ENCODE measurements at places on chromosomes 5 and 9.

DNA sequence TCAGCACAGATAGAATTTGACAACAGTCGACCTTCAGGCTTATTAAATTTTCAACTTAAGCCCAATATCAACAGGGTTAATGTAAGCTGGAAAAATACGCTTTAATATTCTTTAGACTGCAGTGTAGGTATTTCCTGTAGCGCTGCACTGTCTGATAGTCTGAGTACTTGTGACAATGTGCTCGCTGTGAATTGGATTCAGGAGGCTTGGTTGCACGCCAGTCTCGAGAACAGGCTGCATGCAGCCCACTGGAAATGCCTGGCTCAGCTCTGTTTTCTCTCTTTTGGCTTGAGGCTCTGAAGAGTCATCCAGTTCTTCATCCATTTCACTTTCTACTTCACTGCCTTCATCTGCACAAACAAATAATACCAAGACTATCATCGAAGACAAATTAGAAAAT is 300.9 kb downstream of the RFX3 start:
- no peak for DNase-seq

GRCh38 chr9:98536542-98537173 is 172.1 kb downstream of the GABBR2 start:
- DNase-seq = no peak

- DNase-seq = no peak
Observed at GRCh38 chr5:18652404-18653215, 1018.4 kb downstream of the TAF11L14 start.

DNA sequence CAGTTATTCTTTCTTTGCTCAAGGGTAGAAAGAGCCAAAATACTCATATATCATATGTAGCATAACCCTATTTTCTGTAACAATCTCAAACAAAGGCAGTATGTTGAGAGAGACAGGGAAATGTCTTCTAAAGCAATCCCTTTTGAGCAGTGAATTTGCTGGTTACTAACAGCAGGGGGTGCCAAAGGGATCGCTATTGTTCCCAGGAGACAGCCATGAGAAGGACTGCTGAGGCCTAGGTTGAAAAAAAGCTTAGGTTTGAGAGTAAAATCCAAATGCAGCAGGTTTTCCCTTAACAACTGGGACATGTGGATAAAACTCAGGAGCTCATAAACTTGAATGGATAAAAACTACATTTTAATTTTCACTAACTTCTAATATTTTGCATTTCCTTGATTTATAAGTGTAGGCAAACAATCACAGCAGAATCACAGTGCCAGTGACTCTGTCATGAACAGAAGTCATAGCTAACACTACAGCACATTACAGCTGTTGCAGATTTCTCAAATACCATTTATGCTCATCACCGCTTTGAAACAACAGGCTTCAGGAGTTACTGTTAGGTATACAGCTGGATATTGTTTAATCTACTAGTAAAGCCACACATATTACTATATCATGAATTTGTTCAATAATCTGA is 148.4 kb downstream of the MAPKAP1 start:
- DNase-seq = peak; percentile 89

DNA sequence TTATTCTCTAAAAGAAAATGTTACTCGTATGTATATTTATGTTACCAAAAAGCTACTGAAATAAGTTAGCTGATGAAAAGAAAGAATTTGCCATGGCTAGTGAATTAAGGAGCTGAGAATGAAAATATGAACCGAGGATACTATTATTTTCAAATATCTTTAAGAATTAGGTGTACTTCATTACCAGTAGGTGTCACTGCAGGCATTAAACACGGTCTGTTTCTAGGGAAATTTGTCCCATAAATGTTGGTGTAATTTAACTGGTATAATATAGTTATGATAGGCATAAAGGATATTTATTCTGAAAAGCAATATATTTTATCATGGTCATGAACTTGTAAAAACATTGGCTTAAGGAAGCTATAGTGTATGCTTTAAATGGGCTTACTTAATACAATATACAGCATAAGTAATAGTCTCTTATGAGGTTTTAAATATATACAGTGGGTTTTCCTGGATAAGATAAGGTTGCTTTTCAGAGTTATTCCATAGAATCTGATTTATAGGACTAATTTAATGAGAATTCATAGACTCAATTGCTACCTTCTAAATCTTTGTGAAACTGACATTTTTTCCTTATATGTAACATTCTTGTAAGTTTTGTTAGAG is 72.4 kb upstream of the MPDZ start:
- peak; percentile 68 for DNase-seq

GRCh38 chr9:114286146-114286679 is 36.7 kb upstream of the ORM1 start:
- DNase-seq = no peak

DNA sequence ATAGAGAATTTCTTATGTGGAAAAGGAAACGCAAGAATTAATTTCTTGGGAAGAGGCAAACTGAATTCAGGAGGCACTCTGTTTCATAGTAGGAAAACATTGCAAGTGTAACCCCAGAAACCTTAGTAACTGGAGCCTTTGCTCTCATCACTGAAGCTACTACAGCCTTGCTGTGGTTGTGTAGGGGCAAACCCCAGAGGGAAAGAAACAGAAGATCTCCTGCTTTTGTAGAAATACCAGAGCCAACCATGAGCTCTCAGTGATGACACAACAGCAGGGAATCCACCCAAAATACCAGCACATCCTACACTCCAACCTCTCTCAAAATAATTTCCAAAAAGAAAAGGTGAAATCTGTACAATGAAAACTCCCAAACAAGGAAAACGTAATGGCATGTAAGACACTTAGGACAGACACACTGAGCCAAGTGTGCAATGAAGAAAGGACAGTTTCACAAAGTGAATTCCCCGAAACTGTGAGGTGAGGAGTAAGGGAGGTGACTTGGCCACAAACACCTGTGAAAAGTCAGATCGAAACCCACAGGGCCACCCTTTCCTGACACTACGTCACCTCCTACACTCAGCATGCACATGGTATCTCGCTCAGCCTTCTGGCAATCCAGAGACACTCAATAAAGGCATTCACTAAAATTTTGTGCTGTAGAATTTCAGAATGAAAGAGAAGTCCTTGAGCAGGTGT is 8.5 kb upstream of the ACSL6 start:
- no peak for DNase-seq

DNA sequence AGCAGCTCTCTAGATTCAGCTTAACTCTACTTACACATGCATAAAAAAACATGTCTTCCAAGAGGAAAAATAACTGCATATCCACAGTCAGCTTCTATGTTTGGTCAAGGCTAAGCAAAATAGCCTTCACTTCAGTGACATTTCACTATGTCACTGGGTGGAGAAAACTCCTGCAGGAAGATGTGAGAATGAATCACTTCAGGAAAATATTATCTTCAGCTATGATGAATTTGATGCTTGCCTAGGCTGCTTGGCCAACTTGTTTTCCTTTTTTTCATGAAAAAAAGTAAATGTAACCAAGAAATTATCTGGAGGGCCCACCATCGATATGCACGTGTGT is 143.0 kb upstream of the ZNF608 start:
- DNase-seq = no peak

- no peak for DNase-seq
Observed at GRCh38 chr5:74145951-74146350, 494.6 kb downstream of the ENC1 start.

DNA sequence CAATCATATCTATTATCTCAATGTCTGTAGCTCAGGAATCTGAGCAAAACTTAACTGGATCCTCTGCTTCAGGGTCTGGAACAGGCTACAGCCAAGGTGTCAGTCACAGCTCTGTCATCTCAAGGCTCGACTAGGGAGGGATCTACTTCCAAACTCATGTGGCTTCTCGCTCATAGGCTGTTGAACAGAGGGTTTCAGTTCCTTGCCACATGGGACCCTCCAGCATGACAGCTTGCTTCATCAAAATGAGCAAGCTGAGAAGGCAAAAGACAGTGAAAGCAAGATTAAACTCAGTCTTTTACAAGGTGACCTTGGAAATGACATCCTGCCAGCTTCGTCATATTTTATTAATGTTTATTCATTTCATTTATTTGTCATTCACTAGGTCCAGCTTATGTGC is 111.7 kb downstream of the GADD45G start:
- DNase-seq = no peak

DNA sequence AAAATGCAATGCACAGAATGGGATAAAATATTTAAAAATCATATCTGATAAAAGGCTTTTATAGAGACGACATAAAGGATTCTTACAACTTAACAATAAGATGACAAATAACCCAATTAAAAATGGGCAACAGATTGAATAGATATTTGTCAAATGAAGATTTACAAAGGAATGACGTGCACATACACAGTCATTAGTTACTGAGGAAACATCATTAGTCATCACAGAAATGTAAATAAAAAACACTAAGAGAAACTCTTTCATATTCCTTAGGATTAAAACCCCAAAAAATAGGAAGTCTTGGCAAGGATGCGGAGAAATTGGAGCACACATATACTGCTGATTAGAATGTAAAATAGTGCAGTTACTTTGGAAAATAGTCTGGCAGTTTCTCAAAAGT is 1886.0 kb upstream of the CDH6 start:
- no peak for DNase-seq

- no peak for DNase-seq
Observed at GRCh38 chr5:87347841-87348240, 64.9 kb downstream of the CCNH start.

GRCh38 chr9:29806937-29807618 is 2233.8 kb upstream of the C9orf72 start:
- no peak for DNase-seq

- DNase-seq = no peak
Observed at GRCh38 chr9:32565967-32566366, 7.0 kb downstream of the NDUFB6 start.

DNA sequence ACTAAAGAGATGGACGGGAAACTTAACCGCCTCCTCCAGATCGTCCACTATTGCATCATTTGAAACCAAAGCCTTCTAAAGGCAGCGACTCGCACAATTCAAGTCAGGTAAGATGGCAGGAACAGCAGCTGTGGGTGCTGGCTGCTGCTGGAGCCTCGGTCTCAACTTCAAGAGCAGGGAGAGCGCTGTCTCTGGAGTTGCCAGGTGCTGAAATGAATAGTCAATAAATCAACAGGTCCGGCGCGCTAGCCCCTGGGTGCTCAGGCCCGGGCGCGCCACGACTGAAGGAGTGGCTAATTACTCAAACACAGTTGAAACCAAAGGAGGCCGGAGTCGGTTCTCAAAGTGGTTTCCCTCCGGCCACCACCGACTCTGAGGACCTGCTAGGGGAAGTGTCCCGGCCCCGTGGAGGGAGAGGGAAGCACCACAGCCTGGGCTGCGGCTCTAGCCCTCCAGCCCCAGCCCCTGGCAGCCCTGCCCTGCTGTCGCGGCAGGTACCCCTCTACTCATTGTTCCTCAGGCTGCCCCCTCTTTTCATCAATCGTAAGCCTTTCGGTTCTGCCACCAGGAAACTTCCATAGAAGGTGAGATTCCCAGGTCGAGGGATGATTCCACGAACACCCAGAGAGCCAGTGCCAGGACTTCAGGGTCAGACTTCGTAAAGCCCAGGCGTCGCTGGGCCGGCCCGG is 804 bp downstream of the TTC39B start:
- peak; percentile 60 for DNase-seq

- DNase-seq = no peak
Observed at GRCh38 chr9:3947588-3947845, 352.4 kb downstream of the GLIS3 start.

GRCh38 chr5:39648085-39648847 is 223.5 kb upstream of the DAB2 start:
- DNase-seq = no peak

- no peak for DNase-seq
Observed at GRCh38 chr9:130896233-130897014, at the start of gene QRFP. TSS of gene QRFP (minus strand) at chr9:130896812. CDS start at chr9:130893838, 2,974 bp downstream.

DNA sequence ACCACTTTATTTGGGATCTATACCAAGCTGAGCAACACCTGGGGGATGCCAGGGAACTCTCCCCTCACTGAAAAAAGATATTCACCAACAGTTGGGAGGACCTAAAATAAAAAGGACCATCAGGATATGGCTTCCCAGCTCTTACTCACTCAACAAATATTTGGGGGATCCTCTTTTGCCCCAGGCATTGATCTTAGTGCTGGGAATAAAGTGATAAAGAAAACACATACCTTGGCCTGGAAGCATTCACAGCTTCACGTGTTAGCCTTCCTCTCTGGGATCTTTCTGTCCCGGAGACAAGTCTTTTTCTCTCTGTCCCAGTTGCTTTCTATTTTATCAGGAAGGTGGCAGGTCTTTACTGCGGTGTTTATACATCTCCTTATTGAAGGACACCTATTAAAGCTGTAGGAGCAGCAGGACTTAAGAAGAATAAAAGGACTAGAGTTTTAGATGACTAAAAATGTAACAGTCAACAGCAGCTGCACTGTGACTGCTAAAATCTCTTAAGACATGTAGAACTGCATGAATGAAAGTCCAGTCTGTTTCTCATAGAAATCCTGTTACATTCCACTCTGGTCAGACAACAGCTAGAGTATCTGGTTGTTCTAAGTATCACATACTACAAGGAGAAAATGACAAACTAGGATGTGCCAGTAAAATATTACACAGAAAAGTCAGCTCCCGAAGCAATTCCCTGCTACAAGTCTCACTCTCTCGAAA is 90.0 kb upstream of the ITGA2 start:
- DNase-seq = peak; percentile 70

- DNase-seq = no peak
Observed at GRCh38 chr5:22918511-22918910, 65.4 kb upstream of the CDH12 start.

- no peak for DNase-seq
Observed at GRCh38 chr5:112004867-112005622, 248.1 kb upstream of the NREP start.

GRCh38 chr5:107979900-107980299 is 309.2 kb upstream of the EFNA5 start:
- no peak for DNase-seq

DNA sequence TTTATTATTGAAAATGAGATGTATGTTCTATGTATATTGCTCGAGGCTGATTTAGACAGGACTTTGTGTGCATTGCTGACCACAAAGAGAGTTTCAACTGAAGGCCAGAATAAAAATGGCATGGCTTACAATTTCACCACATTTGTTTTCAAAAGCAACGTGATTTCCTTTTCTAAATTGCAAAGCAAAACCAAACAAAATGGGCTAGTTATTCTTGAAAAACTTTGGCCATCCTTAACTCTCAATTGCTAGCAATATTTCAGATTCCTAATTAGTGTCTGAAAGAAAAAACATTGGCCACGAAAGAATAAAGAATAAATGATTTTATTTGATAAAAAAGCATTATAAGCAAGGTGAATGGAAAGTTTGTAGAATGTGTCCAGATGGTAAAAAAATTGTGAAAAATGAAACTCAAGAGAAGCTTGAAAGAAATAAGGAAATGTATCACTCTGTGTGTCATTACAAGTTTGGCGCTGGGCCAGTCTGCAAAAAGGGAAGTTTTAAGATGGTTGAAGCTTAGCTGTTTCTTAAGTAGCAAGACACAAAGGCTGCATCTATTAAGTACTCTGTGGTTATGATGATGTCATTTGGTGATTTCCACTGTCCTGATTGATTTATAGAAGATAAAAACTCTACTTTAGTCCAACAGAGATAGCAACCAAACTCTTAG is 89.2 kb upstream of the PRLR start:
- DNase-seq = peak; percentile 25

GRCh38 chr9:8962084-8962483 is 1162.5 kb upstream of the DMAC1 start:
- no peak for DNase-seq

GRCh38 chr5:56686337-56687195 is 128.8 kb upstream of the MAP3K1 start:
- no peak for DNase-seq

GRCh38 chr9:131485728-131486422 is 16.8 kb upstream of the POMT1 start:
- no peak for DNase-seq

Measured in myocyte (in vitro differentiated cells).